H1 (cell line): ENCODE measurements at places on chromosomes 6 and 20. TPM values are rescaled to one million over a fixed set of nuclear protein-coding genes. Genes with fewer than 3 reads are reported as not detected.

GRCh38 chr6:14016935-14017625 lies 92.3 kb downstream of the RNF182 start:
- peaks cover 9% of the 10 kb centered on the region for H3K4me1 ChIP-seq
- no peaks in the 10 kb centered on the region for H3K36me3 ChIP-seq
- H3K27ac ChIP-seq: no peak overlapping the region
- H3K27me3 ChIP-seq: peaks cover 5% of the 10 kb centered on the region

DNA sequence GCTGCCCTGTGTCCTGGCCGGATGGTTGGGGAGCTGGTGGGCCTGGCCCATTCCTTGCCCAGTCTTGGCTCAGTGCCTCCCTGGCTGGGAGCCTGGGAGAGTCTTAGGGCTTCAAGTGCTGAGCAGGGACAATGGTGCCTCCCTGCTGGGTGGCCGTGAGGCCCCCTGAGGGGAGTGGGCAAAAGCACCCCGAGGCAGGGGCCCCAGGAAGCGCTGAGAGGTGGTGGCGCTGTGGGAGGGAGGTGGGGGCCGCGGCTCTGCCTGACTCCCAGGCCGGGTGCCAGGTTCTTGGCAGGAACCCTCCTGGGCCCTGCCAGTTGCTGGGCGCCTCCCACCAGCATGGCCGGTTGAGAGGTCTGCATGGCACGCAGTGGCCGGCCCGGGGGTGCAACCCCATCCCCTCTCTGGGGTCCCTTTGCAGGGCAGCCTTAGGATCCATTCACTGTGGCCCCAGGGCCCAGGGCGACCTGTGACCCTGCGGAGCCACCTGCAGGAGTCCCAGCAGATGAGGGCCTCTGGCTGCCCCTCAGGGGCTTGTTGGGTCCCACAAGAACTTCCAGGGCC lies 9.2 kb upstream of the RPS21 start:
- peaks cover 5% of the 10 kb centered on the region; the same call in 1 of the 2 replicates for H3K36me3 ChIP-seq
- no peaks in the 10 kb centered on the region for H3K27me3 ChIP-seq
- no peak for DNase-seq
- peaks cover 29% of the 10 kb centered on the region for H3K4me1 ChIP-seq

DNA sequence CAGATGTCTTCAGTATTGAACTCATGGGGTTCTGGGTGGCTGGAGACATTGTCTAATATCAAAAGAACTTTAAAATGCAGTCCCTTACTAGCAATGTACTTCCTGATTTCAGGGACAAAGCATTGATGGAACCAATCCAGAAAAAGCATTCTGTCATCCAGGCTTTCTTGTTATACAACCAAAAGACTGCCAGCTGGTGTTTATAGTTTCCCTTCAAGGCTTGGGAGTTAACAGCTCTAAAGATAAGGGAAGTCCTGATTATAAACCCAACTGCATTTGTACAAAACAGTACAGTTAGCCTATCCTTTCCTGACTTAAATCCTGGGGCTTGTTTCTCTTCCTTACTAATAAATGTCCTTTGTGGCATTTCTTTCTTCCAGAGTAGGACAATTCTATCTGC lies 160.0 kb downstream of the COL21A1 start:
- no peak for DNase-seq
- no peaks in the 10 kb centered on the region for H3K27me3 ChIP-seq
- no peaks in the 10 kb centered on the region for H3K36me3 ChIP-seq
- no peaks in the 10 kb centered on the region; the same call in 1 of the 2 replicates for H3K4me1 ChIP-seq

The PCMT1 gene
- 91.3 and 91.4 TPM in 2 replicates for total RNA-seq

The RGS17 gene
- 10.7 and 12.2 TPM in 2 replicates for total RNA-seq

DNA sequence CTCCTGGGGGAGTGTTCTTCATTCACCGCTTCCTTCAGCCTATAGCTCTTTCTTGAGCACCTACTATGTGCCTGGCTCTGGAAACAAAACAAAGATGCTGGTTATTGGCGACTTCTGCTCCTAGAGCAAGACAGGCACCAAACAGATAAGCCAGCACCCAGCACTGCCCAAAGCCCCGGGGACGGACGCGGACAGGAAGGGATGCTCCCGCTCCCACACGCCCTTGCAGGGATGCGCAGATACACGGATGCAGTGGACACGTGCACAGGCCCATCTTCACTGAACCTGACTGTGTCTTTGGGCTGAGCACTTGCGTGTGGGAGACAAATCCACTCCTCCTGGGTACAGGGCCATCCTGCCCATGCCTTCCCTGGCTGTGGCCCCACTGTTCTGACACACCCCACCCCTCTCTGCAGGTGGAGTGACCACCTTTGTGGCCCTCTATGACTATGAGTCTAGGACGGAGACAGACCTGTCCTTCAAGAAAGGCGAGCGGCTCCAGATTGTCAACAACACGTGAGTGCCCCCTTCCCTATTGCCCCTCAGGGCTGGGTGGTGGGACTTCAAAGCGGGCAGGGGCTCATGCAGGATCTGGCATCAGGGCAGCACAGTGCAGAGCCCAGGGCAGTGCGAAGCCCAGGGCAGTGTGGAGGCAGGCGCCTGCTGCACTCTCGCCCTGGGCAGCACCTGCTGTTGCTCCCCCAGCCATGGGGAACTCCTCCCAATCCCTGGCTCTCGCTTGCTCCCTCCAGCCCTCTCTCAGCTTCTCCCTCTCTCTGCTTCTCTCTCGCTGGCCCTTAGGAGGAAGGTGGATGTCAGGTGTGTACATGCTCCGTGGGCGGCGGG lies 39.9 kb downstream of the SRC start:
- DNase-seq: no peak
- H3K36me3 ChIP-seq: peaks cover 7% of the 10 kb centered on the region
- H3K4me3 ChIP-seq: no peak overlapping the region
